Right cardiac atrium (tissue), 5 donors: ENCODE measurements at places on chromosomes 16 and 17. TPM values are rescaled to one million over a fixed set of nuclear protein-coding genes. Genes with fewer than 3 reads are reported as not detected.
A peak's percentile ranks its signal among the peaks of the same experiment; 100 is the strongest.

GRCh38 chr17:12472252-12473173, 193.2 kb upstream of the MYOCD start:
- no peak for DNase-seq

DNA sequence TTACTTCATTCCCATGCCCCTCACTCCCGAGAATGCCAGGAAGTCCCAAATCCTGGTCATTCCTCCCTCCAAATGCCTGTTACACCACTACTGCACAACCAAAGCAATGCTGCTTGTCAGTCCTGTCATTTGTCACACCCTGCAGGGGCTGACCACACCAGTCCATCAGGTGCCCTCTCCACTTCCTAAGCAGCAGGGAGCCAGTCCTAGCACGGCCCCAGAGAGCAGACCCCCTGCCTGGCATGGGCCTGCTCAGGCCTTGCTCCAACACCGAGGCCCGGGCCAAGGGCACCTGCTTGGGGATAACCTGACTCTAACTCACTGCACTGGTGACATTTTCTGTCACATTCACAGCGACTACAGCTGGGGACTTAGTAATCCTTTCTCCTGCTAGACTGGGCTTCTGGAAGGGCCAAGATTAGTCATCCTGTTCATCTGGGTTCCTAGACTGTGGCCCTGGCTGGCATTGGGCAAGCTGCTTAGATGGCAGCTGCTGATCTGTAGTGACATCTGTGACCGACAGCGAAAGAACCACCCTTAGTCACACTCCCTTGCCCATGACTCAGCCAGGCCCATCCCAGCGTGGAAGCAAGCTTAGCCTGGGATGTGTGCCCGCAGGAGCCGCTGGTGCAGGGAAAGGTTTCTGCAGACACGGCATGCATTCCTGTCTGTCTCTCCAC, 5.4 kb downstream of the ALYREF start:
- DNase-seq, result no peak

- DNase-seq, result peak; percentile 74
These were observed 192.8 kb downstream of the BANP start for GRCh38 chr16:88144028-88144511.

ATP6V0D1 gene
- total RNA-seq, result 64.1 TPM

CCL1 gene
- not detected for total RNA-seq
